Stomach (tissue), 19 donors: ENCODE measurements at places on chromosomes 12 and 14.

DNA sequence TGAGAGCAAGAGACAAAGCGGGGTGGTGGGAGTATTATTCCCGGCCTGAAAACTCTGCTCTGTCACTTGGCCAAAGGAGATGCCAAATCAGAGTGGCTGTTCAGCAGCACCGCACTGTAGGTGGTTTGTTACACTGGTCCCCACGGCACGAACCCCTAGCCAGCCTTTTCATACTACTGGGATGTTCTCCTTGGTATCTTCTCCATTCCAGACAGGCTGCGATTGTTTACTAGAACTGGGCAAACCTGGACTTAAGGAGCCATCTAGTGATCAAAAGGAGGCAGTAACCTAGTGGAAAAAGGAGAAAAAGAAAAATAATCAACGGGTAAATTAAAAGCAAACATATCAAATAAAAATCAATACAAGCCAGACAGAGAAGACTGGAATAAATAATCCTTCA, 58.9 kb upstream of the TMTC2 start:
- H3K36me3 ChIP-seq: no peaks in the 10 kb centered on the region
- no peak overlapping the region for H3K27ac ChIP-seq
- H3K4me3 ChIP-seq: no peak overlapping the region
- no peaks in the 10 kb centered on the region for H3K4me1 ChIP-seq
- H3K27me3 ChIP-seq: no peaks in the 10 kb centered on the region

DNA sequence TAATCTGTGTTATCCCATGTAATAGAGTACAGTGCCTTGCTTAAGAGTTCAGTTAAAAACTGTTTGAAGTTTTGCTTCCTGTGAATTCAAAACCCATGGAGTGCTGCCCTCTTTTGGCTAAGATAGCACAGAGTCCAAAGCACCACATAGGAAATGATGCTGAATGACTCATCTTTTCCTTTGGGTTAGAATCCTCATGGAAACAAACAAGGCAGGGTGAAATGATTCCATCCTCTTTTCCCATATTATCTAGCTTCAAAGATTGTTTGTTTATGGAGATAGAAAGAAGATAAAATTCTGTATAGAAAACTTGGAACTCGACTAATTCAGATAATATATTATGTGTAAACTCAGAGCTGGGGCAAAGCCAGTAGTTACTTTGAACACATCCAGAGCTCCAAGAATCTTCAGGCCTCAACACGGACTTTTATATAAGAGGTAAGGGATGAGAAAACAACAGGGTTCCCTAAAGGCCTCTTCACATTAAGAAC, 87.4 kb downstream of the OTOGL start:
- H3K4me1 ChIP-seq: no peaks in the 10 kb centered on the region
- H3K36me3 ChIP-seq: no peaks in the 10 kb centered on the region
- no peak overlapping the region for H3K4me3 ChIP-seq
- DNase-seq: peak; percentile 95

DNA sequence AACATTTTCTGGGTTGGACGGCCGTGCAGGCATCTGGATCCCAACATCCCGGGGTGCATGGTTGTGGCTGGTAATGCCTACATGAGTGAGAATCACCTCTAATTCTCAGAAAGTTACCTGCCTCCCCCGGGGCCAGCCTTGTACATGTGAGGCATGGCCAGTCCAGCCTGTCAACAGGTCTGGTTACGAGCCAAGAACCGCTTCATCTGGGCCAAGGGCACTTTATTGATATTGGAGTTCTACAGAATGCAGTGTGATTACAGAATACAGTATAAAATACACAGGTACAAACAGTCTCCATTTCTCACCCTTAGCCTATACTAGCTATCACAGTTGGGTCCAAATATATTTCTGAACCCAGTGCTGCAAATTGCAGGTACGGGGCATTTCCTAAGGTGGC, 84.9 kb upstream of the EVL start:
- H3K36me3 ChIP-seq: no peaks in the 10 kb centered on the region
- H3K27ac ChIP-seq: no peak overlapping the region
- no peak overlapping the region for H3K4me3 ChIP-seq
- H3K27me3 ChIP-seq: no peaks in the 10 kb centered on the region

DNA sequence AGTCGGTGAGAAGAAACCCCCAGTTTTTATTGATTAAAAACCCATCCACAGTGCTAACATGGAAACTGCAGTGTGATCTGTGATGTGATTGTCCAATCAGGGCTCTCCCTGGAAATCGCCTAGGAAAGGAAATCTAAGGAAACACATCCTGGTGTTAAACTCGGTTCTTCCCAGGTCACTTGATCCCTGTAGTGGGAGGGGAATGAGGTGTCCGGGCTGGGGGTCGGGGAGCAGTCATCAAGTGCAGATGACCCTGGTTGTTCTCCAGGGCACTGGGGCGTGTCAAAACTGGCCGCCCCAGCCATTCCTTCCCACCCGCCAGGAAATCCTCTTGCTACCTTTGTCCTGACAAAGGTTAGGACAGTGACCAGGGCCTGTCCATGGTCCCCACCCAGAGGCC, 20.8 kb downstream of the RAB35 start:
- no peaks in the 10 kb centered on the region for H3K27me3 ChIP-seq
- H3K36me3 ChIP-seq: peaks cover 80% of the 10 kb centered on the region
- DNase-seq: no peak
- H3K4me1 ChIP-seq: peaks cover 27% of the 10 kb centered on the region
- H3K27ac ChIP-seq: no peak overlapping the region
- H3K4me3 ChIP-seq: no peak overlapping the region

GRCh38 chr12:3437986-3438385, 53.0 kb upstream of the PRMT8 start:
- no peaks in the 10 kb centered on the region for H3K36me3 ChIP-seq
- no peak overlapping the region for H3K4me3 ChIP-seq
- no peak for DNase-seq
- no peaks in the 10 kb centered on the region for H3K27me3 ChIP-seq
- no peaks in the 10 kb centered on the region for H3K4me1 ChIP-seq

- H3K27ac ChIP-seq: no peak overlapping the region
- no peaks in the 10 kb centered on the region for H3K27me3 ChIP-seq
- H3K4me3 ChIP-seq: no peak overlapping the region
- no peaks in the 10 kb centered on the region for H3K36me3 ChIP-seq
Measured at GRCh38 chr12:66115071-66115600, 15.4 kb downstream of the LLPH start.

DNA sequence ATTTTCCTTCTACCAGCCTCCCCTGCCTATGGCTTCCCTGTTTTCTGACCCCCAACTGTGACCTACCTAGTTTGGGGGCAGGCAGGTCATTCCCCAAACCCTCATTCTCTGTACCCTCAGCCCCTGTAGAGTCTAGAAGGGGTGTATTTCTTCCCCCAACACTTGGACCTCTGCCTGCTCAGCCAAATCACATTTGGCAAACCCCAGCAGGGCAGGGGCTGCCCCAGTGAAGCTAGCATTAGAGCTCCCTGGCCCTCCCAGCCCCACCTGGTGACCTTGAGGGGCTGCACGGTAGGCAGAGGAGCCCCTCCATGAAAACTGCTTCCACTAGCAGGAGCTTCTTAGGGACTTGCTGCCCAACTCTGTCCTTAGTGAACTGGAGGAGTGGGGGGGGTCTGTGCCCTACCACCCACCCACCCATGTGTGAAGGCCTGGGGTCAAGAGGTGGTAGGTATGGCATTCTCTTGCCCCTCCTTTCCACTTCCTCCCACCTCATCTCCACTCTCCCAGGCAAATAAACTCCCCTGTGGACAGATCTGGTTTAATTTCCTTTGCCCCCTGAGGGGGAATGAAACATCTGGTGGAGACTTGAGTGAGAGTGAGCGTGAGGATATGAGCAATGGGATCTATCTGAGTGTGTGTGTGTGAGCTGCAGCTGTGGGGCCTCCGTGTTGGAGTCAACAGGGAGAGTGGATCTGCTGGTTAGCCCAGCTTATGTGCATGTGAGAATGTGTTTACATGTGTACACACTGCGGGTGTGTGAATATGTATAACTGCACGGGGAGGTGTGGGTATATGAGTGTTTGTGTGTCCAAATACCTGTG, 1.6 kb downstream of the NXPH4 start:
- DNase-seq: no peak
- peaks cover 37% of the 10 kb centered on the region for H3K27me3 ChIP-seq
- H3K36me3 ChIP-seq: no peaks in the 10 kb centered on the region

GRCh38 chr14:96748362-96748761, 48.8 kb upstream of the VRK1 start:
- H3K4me1 ChIP-seq: no peaks in the 10 kb centered on the region
- no peaks in the 10 kb centered on the region for H3K27me3 ChIP-seq

DNA sequence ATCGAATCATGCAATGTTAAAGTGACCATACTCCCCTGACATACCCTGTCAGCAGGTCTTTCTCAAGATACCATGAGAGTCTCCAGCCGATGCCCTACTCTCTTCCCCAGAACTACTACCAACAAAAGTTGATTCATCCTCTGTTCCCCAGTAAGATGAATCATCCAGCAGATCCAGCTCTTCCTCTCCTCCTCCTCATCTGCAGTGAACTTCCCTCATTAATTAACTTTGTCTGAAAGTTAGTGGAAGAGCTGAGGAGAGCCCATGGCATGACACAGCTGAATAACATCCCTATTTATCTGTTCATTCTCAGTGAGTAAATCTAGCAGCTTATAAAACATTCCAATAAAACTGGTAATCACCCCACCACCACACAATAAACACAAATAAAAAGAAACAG, 213.4 kb downstream of the EGLN3 start:
- no peak for DNase-seq
- H3K4me1 ChIP-seq: no peaks in the 10 kb centered on the region
- H3K27ac ChIP-seq: no peak overlapping the region
- no peaks in the 10 kb centered on the region for H3K27me3 ChIP-seq

GRCh38 chr12:8065991-8066594, at the start of gene C3AR1:
C3AR1 (minus strand) TSS chr12:8066359; CDS start chr12:8060185, 6,174 bp downstream.
- H3K4me1 ChIP-seq: no peaks in the 10 kb centered on the region
- H3K27ac ChIP-seq: peak within 1 kb of the TSS; percentile 45
- no peaks in the 10 kb centered on the region for H3K27me3 ChIP-seq
- H3K36me3 ChIP-seq: no peaks in the 10 kb centered on the region
